LHCN-M2 (cell line): ENCODE measurements at places on chromosomes 6 and 20.

GRCh38 chr6:5986861-5987260 lies 19.9 kb downstream of the NRN1 start:
- no peak for DNase-seq

- DNase-seq = no peak
Observed at GRCh38 chr6:39224011-39224410, 5.3 kb downstream of the KCNK5 start.

GRCh38 chr20:54114109-54114508 lies 43.7 kb upstream of the BCAS1 start:
- no peak for DNase-seq

DNA sequence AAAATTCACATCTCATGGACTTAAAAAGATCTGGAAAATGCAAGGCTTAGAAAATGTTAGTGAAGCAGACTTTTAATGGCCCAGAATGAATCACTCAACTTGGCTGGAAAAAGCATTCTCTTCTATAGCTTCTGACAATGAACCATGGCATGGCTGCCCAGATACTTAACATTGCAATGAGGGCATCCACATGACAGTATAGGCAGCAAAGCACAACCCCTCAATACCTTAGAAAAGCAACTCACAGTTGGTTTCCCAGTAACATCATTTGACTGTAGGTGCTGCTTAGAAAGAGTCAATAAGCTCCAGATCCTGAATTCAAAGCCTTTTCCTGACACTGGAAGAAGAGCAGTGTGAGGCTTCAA lies 155.8 kb downstream of the EYA4 start:
- peak; percentile 16 for DNase-seq
